ENCODE measurements at places on chromosomes 5 and 9.

DNA sequence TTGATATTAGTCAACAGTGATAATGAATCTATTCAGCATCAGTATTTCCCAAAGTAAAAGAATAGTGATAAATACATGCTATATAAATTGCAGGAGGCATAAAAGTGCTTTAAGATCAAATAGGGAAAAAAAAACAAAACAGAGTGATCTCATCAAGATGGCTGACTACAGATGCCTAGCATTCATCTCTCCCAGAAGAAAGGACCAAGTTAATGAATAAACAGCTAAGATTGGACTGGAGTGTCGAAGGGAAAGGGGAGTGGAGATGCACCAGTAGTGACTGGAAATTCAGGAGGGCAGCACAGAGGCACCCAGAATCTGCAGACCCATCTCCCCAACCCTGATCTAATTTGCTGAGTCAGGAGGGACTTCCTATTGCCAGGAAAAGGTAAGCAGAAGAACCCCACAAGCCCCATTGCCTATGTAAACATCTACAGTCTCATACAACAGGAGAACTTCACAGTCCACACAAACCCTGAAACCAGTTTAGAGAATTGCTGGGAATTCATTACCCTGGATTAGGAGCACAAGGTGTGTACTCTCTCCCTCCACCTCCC, 699.4 kb downstream of the PTPRD start:
- H3K27ac ChIP-seq, result no peak overlapping the region
- no peaks in the 10 kb centered on the region for H3K4me1 ChIP-seq
- no peak overlapping the region for H3K4me3 ChIP-seq
- H3K36me3 ChIP-seq, result no peaks in the 10 kb centered on the region
- DNase-seq, result no peak

DNA sequence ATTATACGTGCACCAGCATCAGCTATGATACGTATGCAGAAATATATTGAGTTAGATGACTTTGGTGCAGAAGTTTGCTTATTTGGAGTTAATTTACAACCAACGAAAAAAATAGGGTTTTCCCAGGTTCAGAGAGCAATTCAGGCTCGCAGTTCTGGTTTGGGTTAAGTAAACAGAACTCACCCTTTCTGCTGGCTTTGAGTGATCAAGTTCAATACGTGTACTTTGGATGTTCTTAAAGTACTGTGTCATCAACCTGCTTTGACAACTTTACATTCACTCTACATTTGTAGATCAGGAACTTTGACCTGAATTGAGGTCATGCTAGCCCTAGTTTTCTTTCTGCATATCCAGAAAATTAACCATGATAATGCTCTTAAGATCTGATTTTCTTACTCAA, 40.7 kb downstream of the ACOT12 start:
- H3K4me1 ChIP-seq, result peaks cover 7% of the 10 kb centered on the region
- no peaks in the 10 kb centered on the region for H3K36me3 ChIP-seq
- H3K27ac ChIP-seq, result no peak overlapping the region
- peaks cover 1% of the 10 kb centered on the region for H3K27me3 ChIP-seq
- no peak overlapping the region for H3K4me3 ChIP-seq
- no peak for DNase-seq

- no peaks in the 10 kb centered on the region for H3K4me1 ChIP-seq
- no peak overlapping the region for H3K4me3 ChIP-seq
- peaks cover 8% of the 10 kb centered on the region for H3K27me3 ChIP-seq
- no peaks in the 10 kb centered on the region for H3K36me3 ChIP-seq
These were observed 53.6 kb downstream of the WNK2 start for GRCh38 chr9:93237540-93237939.

- H3K27ac ChIP-seq, result no peak overlapping the region
- H3K4me3 ChIP-seq, result no peak overlapping the region
- H3K36me3 ChIP-seq, result peaks cover 20% of the 10 kb centered on the region
- H3K27me3 ChIP-seq, result peaks cover 5% of the 10 kb centered on the region
- no peak for DNase-seq
These were observed 48.5 kb upstream of the ABL1 start for GRCh38 chr9:130786526-130786925.

DNA sequence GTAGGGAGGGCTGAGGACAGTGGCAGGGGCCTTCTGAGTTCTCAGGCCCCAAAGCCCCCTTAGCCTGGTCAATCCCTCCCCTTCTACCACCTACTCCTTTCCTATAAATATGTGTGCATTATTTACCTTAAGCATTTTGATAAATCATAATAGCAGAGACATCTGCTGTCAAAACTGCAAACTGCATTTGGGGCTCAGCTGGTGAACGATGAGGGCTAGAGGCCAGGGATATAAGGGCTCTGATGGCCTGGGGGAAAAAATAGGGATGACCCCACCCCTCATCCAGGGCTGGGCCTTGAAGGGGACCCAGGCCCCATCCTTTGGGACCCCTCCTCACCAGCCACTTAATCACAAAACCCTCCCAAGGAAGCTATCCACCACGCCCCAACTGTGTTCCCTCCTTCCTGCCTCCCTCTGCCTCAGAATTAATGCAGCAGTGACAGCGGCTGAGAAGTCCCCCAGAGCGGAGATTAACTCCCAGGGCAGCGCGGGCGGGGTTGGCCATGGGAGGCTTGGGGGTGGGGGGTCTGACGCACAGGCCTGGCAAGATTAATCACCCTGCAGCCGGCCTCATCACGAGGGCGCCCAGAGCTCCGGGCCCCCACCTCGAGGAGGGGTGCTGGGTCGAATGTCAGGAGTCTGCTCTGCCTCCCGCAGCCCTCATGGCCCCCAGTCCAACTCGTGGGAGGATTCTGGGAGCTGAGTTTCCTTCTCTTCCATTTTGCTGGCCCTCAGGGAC, 42.1 kb downstream of the CXXC5 start:
- H3K4me1 ChIP-seq, result peaks cover 21% of the 10 kb centered on the region
- no peak overlapping the region for H3K27ac ChIP-seq
- peaks cover 6% of the 10 kb centered on the region for H3K36me3 ChIP-seq
- peaks cover 12% of the 10 kb centered on the region for H3K27me3 ChIP-seq
- no peak overlapping the region for H3K4me3 ChIP-seq
- no peak for DNase-seq

DNA sequence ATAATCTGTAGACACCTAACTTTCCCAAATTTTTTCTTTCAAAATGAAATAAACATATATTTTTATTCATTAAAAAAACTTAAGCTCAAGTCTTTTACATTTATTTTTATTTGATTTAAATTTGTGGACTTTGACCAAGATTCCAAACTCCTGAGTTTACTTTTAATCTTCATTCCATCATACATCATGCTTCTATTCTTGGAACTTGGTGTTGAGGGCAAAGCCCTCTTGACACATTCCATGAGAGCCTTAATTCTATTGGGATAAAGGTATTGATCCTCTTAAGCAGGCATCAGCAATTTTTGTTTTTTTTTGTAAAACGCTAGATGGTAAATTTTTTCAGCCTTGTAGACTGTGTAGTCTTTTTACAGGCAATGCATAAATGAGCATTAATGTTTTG, 53.6 kb downstream of the FBXO4 start:
- no peaks in the 10 kb centered on the region for H3K36me3 ChIP-seq
- DNase-seq, result no peak
- no peak overlapping the region for H3K27ac ChIP-seq
- no peaks in the 10 kb centered on the region for H3K4me1 ChIP-seq
- no peak overlapping the region for H3K4me3 ChIP-seq
- no peaks in the 10 kb centered on the region for H3K27me3 ChIP-seq

DNA sequence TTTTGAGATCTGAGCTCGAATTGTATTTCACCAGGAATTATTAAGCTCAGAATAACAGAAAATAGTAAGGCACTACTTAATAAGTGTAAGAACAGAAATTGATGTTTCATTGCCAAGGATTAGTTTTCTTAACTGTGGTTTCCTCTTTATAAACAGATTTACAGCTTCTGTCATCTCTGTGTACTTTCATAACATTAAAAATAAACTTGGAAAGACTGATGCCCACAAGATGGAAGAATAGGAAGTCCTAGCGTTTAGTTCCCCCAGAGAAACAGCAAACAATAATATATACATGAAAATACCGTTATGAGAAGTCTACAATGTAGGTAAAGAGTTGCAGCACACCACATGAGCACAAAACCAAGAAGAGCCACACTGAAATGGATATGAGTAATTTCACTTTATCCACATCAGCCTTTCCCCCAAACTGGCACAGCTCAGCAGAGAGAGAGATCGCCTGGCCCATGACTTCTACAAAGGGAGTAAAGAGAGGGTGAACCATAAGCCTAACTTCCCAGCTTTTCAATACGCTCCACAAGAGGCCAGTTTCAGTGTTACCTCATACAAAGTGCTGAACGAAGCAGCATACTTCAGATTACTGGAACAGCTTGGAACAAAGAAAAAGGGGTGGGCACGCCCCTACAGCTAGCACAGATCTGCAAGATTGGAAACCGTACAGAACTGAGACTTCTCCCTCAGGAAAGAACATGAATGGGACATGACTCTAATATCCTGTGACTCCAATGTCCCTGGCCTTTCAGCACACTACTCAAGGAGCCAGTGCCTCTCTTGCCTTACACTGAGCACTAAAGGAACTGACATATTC, 75.4 kb downstream of the EMB start:
- no peak overlapping the region for H3K27ac ChIP-seq
- peaks cover 6% of the 10 kb centered on the region for H3K27me3 ChIP-seq
- no peak overlapping the region for H3K4me3 ChIP-seq
- DNase-seq, result no peak
- H3K4me1 ChIP-seq, result no peaks in the 10 kb centered on the region
- peaks cover 21% of the 10 kb centered on the region for H3K36me3 ChIP-seq

GRCh38 chr9:15936306-15936921, 383.6 kb downstream of the CCDC171 start:
- H3K4me3 ChIP-seq, result no peak overlapping the region
- H3K27me3 ChIP-seq, result no peaks in the 10 kb centered on the region
- DNase-seq, result no peak
- no peak overlapping the region for H3K27ac ChIP-seq

DNA sequence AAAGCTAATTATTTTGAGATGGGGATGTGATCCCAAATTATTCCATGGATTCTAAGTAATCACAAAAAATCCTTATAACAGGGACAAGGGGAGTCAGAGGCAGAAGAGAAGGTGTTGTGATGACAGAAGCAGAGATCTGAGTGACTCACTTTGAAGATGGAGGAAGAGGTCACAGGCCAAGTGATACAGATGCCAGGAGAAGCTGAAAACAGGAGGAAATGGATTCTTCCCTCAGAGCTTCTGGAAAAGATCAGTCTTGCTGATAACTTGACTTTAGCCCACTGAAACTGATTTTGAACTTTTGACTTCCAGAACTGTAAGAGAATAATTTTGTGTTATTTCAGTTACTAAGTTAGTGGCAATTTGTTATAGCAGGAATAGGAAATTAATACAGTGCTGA, 105.3 kb downstream of the GCNT1 start:
- H3K4me1 ChIP-seq, result no peaks in the 10 kb centered on the region
- H3K27ac ChIP-seq, result no peak overlapping the region
- DNase-seq, result no peak
- H3K4me3 ChIP-seq, result no peak overlapping the region
- peaks cover 2% of the 10 kb centered on the region for H3K27me3 ChIP-seq
- H3K36me3 ChIP-seq, result no peaks in the 10 kb centered on the region

DNA sequence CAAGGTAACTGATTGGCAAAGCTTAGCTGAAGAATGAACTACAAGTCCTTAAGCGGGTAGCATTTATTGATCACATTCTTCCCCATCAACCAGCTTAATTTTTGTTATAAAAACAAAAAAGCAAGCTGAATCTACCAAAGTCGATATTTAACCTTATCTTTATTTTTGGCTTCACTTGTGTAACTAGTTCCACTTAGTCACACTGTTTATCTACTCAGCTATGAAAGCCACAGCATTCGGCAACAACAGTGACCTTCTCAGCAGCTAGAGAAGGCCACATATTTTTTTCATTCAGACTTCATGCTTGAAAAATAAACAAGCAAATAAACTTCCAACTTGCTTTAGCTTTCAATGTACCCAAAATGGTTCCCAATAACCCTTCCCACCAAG, 69.4 kb downstream of the KLHL3 start:
- H3K4me3 ChIP-seq, result peak overlapping the region; percentile 74
- H3K27me3 ChIP-seq, result peaks cover 5% of the 10 kb centered on the region
- peaks cover 43% of the 10 kb centered on the region for H3K36me3 ChIP-seq
- H3K4me1 ChIP-seq, result peaks cover 55% of the 10 kb centered on the region

DNA sequence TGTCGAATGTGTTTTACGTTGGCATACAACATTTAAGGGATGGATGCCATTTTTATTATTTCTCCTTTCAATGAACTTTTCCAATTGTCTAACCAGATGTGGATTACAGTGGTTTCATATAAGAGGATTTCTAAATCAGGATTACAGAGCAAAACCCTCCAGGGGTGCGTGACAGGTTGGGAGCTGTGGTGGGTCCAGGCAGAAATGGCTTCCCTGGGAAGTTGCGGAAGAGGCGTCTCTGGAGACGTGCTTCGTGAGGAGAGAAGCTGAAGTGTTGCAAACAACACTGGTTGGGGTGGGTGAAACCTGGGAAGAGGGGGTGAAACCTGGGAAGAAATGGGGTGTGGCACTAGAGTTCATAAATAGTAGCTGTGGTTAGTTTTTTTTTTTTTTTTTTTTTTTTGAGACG, 4.5 kb upstream of the RPL26L1 start:
- peaks cover 13% of the 10 kb centered on the region for H3K27me3 ChIP-seq
- peaks cover 4% of the 10 kb centered on the region for H3K4me1 ChIP-seq
- H3K36me3 ChIP-seq, result peaks cover 3% of the 10 kb centered on the region
- DNase-seq, result no peak
- H3K27ac ChIP-seq, result no peak overlapping the region
- H3K4me3 ChIP-seq, result no peak overlapping the region

- DNase-seq, result no peak
- no peaks in the 10 kb centered on the region for H3K27me3 ChIP-seq
- H3K36me3 ChIP-seq, result no peaks in the 10 kb centered on the region
- H3K27ac ChIP-seq, result no peak overlapping the region
- no peak overlapping the region for H3K4me3 ChIP-seq
These were observed 860.8 kb downstream of the PTPRD start for GRCh38 chr9:9751996-9752395.

DNA sequence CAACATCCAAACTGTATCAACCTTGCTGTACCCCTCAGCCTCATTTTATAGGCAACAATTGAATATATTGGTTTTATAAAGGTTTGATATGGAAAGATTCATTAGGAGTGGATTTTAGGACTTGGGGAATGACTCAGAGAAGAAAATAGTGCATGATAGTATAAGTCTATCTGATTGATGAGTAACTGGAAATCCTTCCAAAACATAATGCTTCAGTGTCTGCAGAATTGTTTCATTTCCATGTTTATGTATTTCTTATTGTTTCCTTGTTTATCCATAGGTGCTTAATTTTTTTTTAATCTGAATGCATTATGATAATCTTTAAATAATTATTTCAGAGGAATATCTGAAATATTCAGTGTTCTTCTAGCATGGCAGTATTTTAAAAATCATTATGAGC, 12.6 kb downstream of the JAK2 start:
- no peak overlapping the region for H3K4me3 ChIP-seq
- no peak overlapping the region for H3K27ac ChIP-seq
- no peaks in the 10 kb centered on the region for H3K27me3 ChIP-seq
- no peaks in the 10 kb centered on the region for H3K4me1 ChIP-seq

DNA sequence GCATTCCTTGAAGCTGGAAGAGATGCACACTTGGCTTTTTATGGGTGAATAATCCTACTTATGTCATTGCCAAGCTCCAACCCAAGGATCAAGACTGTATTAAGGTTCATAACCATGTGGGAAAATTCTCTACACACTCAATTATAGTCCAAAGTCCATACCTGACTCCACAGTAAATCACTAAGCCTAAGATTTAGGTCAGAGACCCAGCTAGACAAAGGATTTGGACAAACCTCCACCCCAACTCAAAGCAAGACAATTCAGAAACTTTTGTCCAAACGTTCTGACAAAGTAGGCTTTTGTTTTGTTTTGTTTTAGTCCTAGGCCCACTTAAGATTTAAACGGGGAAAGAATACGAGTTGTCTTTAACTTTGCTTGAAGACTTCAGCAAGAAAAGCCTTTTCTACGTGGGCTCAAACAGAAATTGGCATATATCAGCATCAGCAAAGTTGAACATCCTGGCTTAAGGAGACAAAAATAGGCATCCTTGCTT, 1.7 kb downstream of the MEGF9 start:
- peak overlapping the region; percentile 89 for H3K4me3 ChIP-seq
- H3K27me3 ChIP-seq, result peaks cover 3% of the 10 kb centered on the region
- H3K27ac ChIP-seq, result peak overlapping the region; percentile 48
- DNase-seq, result no peak
- no peaks in the 10 kb centered on the region for H3K36me3 ChIP-seq

Data from endothelial cell (in vitro differentiated cells).